SW480 (cell line): ENCODE measurements at places on chromosomes 7 and 10.

- DNase-seq = no peak
Measured at GRCh38 chr10:78416031-78417011, 382.7 kb downstream of the RPS24 start.

DNA sequence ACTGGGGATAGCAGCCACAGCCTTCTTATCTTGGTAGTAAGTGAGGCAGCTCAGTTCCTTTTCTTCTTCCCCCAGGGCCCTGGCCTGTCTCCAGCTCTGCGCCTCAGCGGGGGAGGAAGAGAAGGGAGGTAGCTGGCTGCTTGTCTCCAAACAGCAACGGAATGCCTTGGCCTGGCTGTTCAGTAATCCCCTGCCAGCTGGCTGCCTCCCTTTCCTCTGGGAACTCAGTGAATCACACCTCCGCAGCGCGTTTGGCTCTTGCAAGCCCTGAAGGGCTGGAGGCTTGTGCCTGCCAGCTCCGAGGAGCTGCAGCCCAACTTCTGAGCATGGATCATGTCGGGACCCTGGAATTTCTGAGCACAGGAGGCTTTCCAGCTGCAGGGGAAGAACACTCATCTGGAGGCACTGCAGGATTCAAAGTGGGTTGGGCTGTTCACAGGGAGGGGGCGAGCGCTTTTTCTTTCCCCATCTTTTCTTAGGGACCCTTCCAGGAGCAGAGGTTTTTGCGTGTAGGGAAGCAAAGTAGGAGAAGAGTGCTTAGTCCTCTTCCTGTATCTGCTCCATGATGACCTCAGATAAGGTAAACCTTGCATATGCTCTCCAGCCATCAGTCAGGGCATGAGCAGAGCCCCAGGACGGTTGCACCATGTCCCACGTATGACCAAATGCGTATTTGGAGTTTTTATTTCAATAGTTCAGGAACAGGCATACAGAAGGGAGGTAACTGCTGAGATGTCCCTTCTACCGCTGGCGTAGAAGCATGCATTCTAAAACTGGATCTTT lies 253.2 kb upstream of the INHBA start:
- DNase-seq = no peak

GRCh38 chr10:75030371-75030770 lies 81.1 kb upstream of the SAMD8 start:
- DNase-seq = no peak

- no peak for DNase-seq
Measured at GRCh38 chr10:89645742-89646172, 715 bp upstream of the PANK1 start.

GRCh38 chr10:90424730-90425129 lies 433.1 kb downstream of the HTR7 start:
- DNase-seq = no peak

GRCh38 chr7:132240262-132240661 lies 336.0 kb downstream of the PLXNA4 start:
- no peak for DNase-seq

DNA sequence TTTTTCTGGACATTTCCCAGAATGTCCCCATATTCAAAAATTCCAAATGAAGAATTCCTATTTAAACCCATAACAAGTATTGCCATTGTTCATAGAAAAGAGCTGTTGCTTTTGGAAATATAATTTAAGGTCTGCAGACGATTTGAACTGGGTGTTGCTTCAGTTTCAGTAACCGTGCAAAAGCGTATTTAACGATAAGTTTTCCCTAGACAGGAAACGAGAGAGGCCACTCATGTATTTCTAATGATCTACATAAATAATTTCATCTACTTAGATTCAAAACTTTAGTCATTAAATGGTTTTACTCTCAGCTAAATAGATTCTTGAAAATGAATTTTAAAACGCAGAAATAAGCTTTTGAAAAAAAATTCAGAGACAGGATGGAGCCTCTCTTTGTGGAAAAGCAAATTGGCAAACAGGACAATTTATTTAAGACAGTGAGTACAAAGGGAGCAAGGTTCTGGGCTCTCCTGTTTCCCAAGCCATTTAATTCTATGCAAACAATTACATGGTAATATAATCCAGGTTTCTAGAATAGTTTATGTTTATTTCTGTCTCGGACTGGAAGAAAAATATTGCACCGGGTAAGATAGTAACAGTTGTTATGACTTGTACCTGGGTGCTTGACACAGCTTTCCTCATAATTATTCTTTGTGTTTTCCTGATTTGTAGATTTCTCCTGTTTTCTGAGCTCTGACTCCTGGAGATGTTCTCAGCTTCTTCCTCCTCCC lies 263.0 kb downstream of the BAMBI start:
- DNase-seq = no peak

- DNase-seq = no peak
Measured at GRCh38 chr7:55127135-55127551, 108.3 kb downstream of the EGFR start.

DNA sequence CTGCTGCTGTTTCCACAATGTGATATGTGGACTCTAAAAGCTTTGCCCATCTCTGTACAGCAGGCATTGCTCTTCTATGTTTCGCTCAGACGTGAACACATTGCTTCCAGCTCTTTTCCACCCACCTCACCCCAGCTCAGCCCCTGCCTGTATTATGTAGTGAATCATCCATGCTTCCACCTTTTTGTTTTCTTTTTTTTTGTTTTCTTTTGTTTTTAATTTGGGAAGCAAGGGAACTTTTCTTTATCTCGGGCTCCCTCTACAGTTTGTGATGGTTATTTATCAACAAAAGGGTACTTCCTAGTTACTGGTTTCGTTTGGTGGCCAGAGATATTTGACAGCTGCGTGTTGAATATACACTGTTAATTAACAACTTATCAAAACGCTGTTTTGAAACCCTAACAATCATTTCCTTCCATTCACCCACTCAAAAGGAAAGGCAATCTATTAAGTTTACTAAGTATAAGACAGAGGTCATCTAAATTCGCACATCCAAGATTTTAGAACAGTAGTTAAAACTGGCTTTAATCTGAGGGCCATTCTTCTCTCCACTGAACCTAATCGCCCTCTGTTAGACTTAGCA lies 127.9 kb upstream of the STK17A start:
- DNase-seq = peak; percentile 81
